Activated naive CD4-positive, alpha-beta T cell treated with Interleukin-2 at 50 U/mL for 16 hours (primary cell): ENCODE measurements at places on chromosomes 2 and 18.
A peak's percentile ranks its signal among the peaks of the same experiment; 100 is the strongest.

DNA sequence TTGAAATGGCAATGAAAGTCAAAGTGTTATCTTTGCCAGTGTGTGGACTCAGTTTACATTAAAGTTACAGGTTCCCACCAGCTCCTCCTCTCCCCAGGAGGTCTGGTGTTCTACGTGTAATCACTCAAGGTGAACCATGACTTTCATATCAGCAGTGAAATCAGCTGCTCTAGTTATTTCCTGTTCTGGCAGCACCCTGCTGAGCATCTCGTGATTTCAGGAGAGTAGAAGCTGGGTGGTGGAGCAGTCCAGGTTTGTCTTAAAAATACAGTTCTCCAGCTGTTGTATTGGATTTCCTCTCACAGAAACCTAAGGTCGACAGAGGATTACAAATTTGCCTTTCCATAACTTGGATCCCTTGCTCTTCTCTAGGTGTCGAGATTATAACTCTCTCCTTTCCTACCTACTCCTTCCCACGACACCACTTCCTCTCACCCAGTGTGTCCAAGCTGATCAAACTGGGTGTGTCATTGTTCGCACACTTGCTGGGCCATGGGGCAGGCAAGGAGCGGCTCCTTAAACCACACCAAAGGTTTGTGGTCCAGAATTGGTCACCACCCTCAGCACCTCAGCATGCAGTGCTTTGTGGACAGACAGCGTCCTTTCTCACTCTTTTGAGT is 13.0 kb upstream of the ARHGAP25 start:
- peak; percentile 27 for DNase-seq

- no peak for DNase-seq
Observed at GRCh38 chr2:236558993-236559978, 10.3 kb upstream of the ACKR3 start.

GRCh38 chr18:67379981-67380380 is 136.5 kb downstream of the DSEL start:
- DNase-seq = no peak

GRCh38 chr2:3413697-3414096 is 34.2 kb downstream of the TRAPPC12 start:
- no peak for DNase-seq

GRCh38 chr2:202270487-202270886 is 4.9 kb downstream of the NOP58 start:
- no peak for DNase-seq

- no peak for DNase-seq
Observed at GRCh38 chr18:53757328-53757727, 467.1 kb downstream of the MBD2 start.

GRCh38 chr2:180848393-180848792 is 132.0 kb upstream of the UBE2E3 start:
- no peak for DNase-seq

GRCh38 chr2:64727843-64728463 is 74.2 kb upstream of the SERTAD2 start:
- no peak for DNase-seq

DNA sequence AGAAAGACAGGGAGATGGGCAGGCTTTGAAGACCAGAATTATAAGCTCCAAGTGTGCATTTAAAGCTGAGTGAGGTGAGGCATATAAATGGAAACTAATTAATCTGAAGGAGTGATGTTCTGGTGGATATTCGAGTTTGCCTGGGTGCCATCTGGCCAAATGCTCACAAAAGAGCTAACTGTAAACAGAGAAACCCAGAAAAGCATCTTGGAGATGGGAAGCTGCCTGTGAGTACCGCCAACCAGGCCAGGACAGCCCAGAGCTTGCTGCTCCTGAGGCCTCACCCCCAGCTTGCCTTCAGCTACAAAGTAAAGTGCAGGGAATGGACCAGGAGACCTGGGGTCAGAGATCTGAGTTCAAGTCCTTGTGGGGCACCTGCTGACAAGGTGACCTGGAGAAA is 446.1 kb upstream of the MYT1L start:
- DNase-seq = no peak

- DNase-seq = no peak
Observed at GRCh38 chr2:240293557-240294461, 141.7 kb upstream of the GPC1 start.

DNA sequence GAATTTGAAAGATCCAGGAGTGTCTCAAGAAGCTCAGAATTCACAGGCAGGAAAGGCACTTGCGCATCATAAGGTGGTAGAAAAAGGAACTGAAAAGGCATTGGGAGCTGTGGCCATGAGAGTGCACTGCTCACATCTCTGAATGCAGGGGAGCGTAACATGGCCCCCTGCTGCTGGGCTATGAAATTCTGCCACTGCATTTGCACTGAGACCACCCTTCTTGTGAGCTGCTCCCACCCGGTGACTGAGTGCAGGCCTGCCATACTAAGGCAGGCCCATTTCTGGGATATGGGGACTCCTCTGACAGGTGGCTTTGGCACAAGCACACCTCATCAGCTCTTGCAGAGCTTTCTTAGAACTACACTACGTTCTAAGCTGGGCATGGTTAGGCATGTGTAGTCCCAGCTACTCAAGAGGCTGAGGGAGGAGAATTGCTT is 25.3 kb upstream of the STARD7 start:
- no peak for DNase-seq

GRCh38 chr2:172931256-172931894 is 144.3 kb upstream of the MAP3K20 start:
- no peak for DNase-seq

DNA sequence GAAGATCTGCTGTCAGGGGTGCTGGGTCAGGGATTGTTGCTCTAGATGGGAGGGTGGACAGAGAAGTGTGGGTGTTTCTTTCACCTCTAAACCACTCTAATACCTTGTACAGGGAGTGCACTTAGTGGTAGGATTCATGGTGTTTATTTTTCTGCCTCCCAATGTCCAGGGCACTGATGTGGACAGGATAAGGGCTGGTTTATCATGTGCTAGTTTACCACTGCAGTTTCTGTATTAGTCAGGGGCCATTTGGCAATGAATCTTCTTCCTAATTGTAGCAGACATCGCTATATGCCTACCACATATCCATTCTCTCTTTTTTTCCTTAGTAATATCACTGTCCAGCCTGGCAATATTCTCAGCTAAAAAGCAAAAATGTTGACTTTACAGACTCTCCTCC is 50.3 kb upstream of the LRRTM1 start:
- DNase-seq = no peak

- DNase-seq = peak; percentile 37
Observed at GRCh38 chr2:136362676-136363390, 244.9 kb upstream of the CXCR4 start.

DNA sequence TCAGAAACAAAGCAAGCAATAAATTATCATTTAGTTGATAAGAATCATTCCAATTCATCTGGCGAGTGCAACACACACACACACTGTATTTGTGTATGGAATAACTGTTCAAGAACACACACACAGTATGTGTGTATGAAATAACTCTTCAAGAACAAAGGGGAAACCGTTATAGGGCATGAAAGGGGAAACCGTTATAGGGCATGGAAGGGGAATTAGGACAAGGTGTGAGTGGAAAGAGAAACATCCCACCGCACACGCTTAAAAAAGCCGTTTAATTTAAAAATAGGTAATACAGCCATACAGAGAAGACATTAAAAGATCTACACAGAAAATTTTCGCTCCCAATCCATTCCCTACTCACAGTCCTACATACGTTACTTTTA is 607 bp upstream of the TSN start:
- DNase-seq = no peak

- no peak for DNase-seq
Observed at GRCh38 chr2:186477790-186478189, 8.3 kb upstream of the ZC3H15 start.

DNA sequence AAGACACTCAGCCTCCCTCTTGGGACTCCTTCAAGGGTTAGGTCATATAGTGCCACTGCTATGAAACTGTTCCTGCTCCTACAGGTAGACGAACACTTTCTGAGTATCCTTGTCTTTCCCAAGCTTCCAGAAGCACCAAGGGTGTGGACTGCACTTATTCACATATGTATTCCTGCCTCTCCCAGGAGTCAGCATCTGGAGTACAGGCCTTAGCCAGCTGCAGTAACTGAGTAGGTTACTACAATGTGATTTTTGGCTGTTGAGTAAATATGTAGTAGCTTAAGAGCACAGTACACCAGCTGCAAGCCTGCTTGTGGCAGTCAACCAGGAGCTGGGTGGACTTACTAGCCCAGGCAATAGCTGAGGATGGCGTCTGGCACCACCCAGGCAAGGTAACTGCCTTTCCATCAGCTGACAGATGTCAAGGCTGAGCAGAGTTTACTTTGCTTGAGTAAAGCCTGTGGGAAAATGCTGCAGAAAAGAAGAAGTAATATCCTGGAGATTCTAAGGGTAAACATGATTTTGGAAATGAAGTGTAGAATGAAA is 14.0 kb upstream of the SCLY start:
- DNase-seq = no peak

DNA sequence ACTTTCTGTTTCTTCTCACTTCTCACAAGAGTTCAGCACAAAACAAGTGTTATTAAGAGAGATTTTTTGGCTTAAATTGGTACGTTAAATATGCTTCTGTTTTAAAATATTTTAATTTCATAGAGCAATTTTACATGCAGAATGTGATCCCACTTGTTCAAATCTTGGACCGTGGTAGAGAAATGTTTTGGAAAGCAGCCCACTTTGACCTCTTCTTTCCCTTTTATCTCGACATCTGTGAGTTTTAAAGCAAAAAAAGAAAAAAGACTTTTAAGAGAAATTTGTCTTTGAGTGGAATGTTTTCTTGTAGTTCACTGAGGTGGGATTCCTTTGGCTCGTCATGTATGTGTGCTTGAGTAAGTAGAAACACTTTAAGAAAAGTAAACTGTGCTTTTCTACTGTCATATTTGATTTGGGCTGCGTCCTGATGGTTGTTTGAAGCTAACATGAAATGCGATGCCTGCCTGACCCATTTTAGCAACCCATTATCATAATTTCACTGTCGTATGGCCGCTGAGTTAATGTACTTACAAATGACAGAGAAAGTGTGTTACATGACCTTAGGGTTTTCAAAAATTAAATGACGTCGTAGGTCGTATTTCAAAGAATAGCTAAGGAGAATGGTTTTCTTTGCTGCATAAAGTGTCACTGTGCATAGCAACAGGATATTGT is 54.5 kb downstream of the TSHZ1 start:
- no peak for DNase-seq

DNA sequence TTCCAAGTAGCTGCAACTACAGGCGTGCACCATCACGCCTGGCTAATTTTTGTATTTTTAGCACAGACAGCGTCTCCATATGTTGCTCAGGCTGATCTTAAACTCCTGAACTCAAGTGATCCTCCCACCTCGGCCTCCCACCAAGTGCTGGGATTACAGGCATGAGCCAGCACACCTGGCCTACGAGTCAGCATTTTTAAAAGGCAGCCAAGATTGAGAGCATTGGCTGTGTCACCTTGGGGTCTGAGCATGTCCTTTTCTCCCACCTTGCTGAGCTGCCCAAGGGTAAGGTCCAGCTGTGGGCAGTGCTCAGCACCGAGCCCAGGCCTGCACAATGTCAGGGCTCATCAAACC is 142.8 kb upstream of the LMAN1 start:
- no peak for DNase-seq

GRCh38 chr2:236577481-236578410 is 8.1 kb downstream of the ACKR3 start:
- no peak for DNase-seq

GRCh38 chr2:44941551-44942234 is at the start of gene SIX3:
SIX3 (plus strand) TSS chr2:44941702; CDS start chr2:44942105, 403 bp downstream.
- DNase-seq = peak; percentile 40

DNA sequence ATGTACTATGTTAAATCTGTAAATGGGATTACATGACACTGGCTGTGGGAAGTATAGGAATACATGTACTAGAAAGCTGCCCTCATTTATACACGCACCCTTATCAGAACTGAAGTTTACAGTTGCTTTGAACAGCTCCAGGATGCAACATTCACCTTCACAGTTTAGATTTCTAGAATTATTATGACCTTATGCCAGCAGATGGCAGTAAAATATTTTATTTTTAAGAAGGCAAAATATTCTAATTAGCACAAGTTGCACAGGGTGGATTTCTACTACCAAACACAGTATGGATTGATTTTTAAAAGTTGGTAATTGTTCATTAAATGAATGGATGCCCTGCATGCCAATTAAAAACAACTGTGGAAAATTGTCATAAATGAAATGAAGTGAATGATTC is 670.4 kb downstream of the KCNJ3 start:
- no peak for DNase-seq

DNA sequence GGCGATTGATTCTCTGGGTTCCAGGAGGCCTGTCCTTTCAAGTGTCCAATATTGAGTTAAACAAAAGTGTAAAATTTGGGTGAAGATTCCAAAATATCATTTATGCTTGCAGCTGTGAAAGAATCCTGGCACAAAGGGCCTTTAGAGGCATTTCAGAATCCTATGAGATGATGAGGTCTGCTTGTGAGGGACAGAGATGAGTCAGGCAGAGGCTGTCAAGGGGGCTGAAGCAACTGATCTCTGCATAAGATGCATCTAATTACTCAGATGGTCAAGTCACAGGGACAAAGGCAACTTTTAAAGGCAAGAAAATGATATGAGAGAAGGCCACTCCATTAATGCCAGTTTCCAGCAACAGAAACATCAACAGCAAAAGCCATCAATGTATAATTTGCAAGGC is 78.8 kb downstream of the FHOD3 start:
- no peak for DNase-seq

- DNase-seq = no peak
Observed at GRCh38 chr2:191881982-191882816, 35.3 kb upstream of the CAVIN2 start.

DNA sequence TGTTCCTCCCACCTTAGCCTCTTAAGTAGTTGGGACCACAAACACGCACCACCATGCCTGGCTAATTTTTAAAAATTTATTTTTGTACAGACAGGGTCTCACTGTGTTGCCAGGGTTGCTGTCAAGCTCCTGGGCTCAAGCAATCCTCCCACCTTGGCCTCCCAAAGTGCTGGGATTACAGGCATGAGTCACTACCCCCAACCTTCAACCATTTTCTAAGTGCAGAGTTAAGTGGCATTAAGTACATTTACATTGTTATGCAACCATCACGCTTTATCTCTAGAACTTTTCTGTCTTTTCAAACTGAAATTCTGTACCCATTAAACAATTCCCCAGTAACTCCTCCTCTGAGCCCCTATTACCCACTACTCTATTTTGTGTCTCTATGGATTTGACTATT is 45.9 kb upstream of the AFF3 start:
- no peak for DNase-seq

DNA sequence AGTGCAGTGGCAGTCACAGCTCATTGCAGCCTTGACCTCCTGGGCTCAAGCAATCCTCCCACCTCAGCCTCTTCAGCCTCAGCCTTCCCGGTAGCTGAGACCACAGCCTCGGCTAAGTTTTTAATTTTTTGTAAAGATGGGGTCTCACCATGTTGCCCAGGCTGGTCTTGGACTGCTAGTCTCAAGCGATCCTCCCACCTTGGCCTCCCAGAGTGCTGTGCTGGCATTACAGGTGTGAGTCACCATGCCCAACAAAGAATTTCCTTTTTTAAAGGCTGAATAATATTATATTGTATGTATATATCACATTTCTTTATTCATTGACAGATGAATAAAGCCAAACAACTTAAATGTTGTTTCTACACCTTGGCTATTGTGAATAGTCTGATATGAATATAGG is 42.5 kb downstream of the MOB4 start:
- DNase-seq = no peak

- no peak for DNase-seq
Observed at GRCh38 chr2:206627632-206628031, 14.7 kb upstream of the FAM237A start.

- no peak for DNase-seq
Observed at GRCh38 chr2:191222507-191222906, 22.7 kb upstream of the MYO1B start.

GRCh38 chr2:222518570-222519381 is 94.4 kb downstream of the SGPP2 start:
- DNase-seq = no peak

GRCh38 chr18:77062518-77063003 is 70.0 kb downstream of the MBP start:
- DNase-seq = peak; percentile 68
